ENCODE measurements at places on chromosomes 2 and 18. TPM values are rescaled to one million over a fixed set of nuclear protein-coding genes. Genes with fewer than 3 reads are reported as not detected.

The AOX1 gene
- 7.5 TPM for total RNA-seq

The PID1 gene
- 3.3 TPM for total RNA-seq

The POTEE gene
- total RNA-seq = under 0.01 TPM

The KCNJ3 gene
- not detected for total RNA-seq

The GNAL gene
- 17.1 TPM for total RNA-seq

The MEIS1 gene
- total RNA-seq = 16.1 TPM

The VAMP5 gene
- 2.7 TPM for total RNA-seq

The M1AP gene
- 2.8 TPM for total RNA-seq

The RGPD3 gene
- 0.34 TPM for total RNA-seq

The UBR3 gene
- 29.4 TPM for total RNA-seq

The UGT1A3 gene
- total RNA-seq = not detected

The ABCG5 gene
- not detected for total RNA-seq

The TMEM150A gene
- 5.8 TPM for total RNA-seq

The FOXD4L1 gene
- under 0.01 TPM for total RNA-seq

The SOX11 gene
- total RNA-seq = under 0.01 TPM

The MYO7B gene
- not detected for total RNA-seq

The TRIM43 gene
- total RNA-seq = not detected

The CHST10 gene
- 0.34 TPM for total RNA-seq

The ANKRD39 gene
- 4.8 TPM for total RNA-seq

The METAP1D gene
- 4.4 TPM for total RNA-seq

The MOGAT1 gene
- not detected for total RNA-seq

The PLEKHH2 gene
- 0.43 TPM for total RNA-seq

The GCKR gene
- under 0.01 TPM for total RNA-seq
